ENCODE measurements at places on chromosomes 12 and 14. TPM values are rescaled to one million over a fixed set of nuclear protein-coding genes. Genes with fewer than 3 reads are reported as not detected.
A peak's percentile ranks its signal among the peaks of the same experiment; 100 is the strongest.

GRCh38 chr12:50555471-50555885, 50.7 kb downstream of the DIP2B start:
- peak; percentile 46 for DNase-seq

DNA sequence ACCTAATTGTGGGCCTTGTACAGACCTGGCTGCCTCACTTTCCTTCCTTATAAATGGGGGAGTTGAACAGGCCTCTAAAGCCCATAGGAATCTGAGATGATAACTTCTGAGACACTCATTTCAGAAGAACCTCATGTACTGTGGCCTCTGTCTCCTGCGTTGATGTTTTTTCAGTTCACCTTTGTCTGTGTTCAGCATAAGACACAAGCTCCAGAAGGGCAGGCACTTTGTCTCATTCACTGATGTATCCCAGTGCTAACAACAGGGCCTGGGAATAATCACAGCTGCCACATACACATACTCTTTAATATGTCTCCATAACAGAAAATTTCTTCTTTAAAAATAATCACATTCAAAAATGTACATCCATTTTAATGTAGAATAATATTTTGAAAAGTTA, 3.3 kb downstream of the FGD6 start:
- DNase-seq = no peak

- no peak for DNase-seq
These were observed 44.8 kb upstream of the CRADD start for GRCh38 chr12:93632383-93632782.

DNA sequence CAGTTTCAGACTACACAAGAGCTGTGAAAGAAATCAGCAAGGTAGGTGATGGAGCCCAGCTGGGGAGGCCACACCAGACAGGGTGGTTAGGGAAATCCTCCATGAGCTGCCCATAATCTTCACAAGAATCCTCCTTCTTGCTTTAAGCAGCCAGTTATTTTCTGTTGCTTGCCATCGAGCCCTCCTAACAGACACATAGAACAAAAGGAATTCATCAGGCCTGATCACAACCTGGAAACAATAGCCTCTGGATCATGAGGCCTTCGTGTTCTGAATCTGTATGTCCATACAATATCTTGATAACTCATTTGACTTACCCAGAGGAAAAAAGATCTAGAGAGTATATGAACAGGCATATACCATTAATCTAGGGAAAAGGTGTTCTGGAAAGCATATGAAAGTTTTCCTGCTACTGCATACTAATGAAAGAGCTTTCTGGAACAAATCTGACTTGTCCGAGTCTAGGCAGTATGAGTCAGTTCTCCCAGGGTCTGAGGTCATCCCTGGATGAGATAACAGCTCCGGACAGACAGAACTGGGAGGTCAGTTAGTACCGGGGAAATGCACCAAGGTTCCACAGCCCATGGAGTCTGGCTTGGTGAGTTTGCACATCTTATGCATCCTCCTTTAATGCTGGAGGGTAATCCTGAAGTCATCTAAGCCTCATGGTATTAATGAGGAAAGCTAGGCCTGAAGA, 52.8 kb upstream of the ELK3 start:
- DNase-seq = no peak

GRCh38 chr12:131621701-131622421, 89.0 kb upstream of the SFSWAP start:
- DNase-seq = no peak

DNA sequence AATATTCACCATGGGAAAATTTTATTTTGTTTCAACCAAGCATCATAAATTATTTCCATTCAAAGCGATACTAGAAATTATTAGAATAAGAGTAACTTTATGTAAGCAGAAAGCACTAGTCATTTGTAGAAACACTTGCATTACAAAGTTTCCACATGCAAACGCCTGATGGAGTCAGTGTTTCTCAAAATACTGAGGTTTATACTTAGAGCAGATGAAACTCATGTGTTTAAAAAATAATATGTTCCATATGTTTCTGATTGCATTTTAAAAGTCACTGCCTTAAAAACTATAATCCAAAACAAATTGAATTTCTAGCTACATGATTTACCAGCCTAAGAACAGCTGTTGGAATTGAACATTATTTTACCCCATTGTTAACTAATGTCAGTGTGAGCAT, 1246.4 kb downstream of the SLC16A7 start:
- no peak for DNase-seq

- no peak for DNase-seq
These were observed 234.0 kb upstream of the CAND1 start for GRCh38 chr12:67035121-67035520.

DNA sequence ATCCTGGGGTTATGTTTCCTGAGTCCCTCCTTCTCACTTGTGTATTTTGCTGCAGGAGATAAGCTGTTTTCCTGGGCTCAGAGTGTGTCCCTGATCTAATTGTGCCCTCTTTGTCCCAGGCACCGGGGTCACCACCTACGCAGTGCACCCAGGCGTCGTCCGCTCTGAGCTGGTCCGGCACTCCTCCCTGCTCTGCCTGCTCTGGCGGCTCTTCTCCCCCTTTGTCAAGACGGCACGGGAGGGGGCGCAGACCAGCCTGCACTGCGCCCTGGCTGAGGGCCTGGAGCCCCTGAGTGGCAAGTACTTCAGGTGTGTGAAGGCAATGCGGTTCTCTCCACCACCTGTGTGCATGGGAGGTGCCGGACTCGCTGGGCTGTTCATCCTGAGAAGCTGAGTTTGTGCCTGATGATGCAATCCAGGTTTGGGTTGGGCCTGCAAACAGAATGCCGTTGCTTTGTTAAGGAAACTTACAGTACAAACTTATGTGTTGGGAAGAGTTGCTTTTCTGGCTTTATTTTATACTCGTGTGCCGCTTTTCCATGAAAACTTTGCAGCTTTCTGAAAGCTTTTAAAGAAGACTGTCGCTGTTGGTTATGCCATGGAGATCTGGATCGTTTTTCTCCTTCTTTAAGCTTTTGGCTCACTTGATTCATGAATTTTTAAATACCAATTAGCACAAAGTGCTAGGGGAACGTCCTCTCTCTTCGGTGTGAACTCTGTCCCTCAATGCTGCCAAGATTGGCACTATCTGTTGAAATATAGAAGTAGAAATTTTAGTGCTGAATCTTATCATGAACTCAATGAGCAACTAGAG, 27.6 kb downstream of the RDH12 start:
- DNase-seq = peak; percentile 82

GRCh38 chr14:73189651-73190050, 47.7 kb upstream of the PAPLN start:
- no peak for DNase-seq

GRCh38 chr14:42000450-42000849, 393.8 kb downstream of the LRFN5 start:
- no peak for DNase-seq

DNA sequence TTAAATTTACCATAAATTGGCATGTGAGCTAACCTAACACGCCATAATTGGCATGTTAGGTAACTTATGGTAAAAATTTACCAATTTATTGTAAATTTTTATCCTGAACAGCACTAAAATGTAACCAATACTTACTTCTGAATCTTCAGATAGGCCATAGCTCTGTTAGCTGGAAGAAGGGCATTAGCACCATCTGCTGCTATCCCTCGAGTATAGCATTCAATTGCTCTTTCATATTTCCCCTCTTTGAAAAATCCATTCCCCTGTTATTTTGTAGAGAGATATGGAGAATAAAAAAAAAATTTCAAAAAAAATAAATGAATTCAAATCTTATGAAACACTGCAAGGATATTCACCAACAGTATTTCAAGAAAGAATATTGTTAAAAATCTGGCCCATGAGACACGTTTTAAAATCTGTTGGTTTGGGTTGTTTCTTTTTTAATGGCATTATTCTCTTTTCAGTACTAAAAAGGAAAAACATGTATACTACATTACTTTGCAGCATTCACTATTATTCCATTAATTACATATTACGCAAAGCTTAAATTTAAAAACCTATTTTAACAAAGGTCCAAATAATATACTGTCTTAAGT, 19.1 kb downstream of the RPAP3 start:
- peak; percentile 41 for DNase-seq

- no peak for DNase-seq
These were observed 29.6 kb downstream of the CRADD start for GRCh38 chr12:93706824-93707223.

DNA sequence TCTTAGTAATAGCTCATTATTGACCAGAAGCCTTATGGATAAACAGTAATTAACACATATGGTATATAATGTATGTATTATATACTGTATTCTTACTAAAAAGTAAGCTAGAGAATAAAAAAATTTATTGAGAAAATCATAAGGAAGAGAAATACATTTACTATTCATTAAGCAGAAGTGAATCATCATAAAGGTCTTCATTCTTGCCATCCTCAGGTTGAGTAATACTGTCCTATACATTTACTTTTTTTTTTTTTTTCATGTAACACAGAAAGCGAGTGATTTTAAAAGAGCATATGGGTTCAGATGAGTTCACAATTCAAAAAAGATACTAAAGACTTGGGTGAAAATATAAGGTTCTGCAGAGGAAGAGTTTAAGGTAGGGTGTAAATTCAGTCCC, 152.5 kb downstream of the TGFB3 start:
- DNase-seq = no peak

DNA sequence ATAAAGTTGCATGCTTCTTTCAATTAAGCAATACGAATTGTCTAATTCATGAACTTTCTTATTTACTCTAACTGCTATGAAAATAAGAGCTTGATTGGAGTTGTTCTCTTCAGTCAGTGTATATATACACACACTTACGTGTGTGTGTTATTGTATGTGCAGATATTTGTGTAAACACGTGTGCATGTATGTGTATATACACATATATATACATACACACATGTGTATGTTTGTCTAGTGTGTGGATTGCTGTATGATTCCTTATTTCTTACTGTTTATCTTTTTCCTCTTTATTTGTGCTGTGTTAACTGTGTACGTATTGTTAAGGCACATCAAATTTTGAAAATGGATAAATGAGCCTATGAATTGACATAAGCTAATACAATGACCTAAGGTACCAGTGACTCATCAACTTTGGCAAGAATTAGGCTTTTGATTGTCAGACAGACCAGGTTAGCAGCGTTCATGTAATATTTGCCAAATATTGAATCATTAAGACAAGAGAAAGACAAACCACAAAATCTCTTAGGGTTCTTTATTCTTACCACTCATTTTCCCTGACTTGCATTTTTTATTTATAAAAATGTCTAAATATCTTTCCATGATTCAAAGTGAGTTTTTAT, 423.9 kb downstream of the SOX5 start:
- DNase-seq = no peak

GRCh38 chr12:88553941-88554658, 26.2 kb downstream of the KITLG start:
- no peak for DNase-seq

DNA sequence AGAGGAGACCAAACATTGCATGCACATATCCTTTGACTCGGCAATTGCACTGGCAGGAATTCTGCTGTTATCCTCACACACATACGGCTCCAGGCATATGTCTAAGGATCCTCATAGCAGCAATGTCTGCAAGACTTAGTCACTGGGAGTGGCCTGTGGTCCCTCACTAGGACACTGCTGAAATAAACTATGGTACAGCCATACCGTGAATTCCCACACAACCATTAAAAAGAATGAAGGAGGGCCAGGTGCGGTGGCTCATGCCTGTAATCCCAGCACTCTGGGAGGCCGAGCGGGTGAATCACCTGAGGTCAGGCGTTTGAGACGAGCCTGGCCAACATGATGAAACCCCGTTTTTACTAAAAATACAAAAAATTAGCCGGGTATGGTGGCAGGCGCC, 105.1 kb downstream of the ZFP36L1 start:
- DNase-seq = no peak

GRCh38 chr14:75299059-75299458, 20.4 kb downstream of the FOS start:
- DNase-seq = no peak

DNA sequence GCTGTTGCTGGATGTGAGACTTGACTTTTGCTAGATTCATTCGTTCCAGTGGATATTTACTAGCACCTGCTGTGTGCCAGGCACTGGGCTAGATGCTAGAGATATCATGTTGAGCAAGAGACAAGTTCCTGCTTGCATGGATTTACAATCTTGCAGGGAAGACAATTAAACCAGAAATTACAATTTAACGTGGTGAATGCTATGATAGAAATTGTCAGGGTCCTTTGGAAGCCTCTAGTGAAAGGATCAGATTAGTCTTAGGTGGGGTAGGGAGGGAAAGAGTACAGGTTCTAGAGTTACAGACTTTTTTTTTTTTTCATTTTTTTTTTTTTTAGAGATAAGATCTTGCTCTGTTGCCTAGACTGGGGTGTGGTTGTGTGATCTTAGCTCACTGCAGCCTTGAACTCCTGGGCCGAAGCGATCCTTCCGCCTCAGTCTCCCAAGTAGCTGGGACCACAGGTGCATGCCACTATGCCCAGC, 36.7 kb downstream of the SPATS2 start:
- DNase-seq = no peak

GRCh38 chr14:34628681-34629135, 1.2 kb downstream of the SNX6 start:
- peak; percentile 69 for DNase-seq

GRCh38 chr14:70663707-70664179, 22.0 kb downstream of the TTC9 start:
- no peak for DNase-seq

GRCh38 chr12:100229036-100229635, 28.5 kb downstream of the ACTR6 start:
- peak; percentile 53 for DNase-seq

DNA sequence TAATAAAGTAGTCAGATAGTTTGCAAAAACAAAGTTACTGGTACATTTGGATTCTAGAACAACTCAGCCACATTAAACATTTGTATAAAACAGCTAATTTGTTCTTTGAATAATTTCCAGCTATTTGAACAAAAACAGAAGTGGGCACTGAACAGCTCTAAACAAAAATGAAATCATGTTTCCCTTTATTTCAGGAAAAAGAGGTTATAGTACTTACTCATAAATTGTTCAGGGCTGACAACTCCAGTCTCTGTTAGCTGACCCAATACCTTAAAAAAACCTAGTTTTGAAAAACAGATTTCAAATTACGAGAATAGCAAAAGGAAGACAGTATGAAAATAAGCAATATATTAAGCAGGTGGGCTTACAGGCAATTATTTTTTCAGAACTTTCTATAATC, 8.2 kb downstream of the GNPNAT1 start:
- no peak for DNase-seq

GRCh38 chr12:66775871-66776270, 97.0 kb upstream of the GRIP1 start:
- no peak for DNase-seq

GRCh38 chr12:81800298-81801148, 41.4 kb upstream of the PPFIA2 start:
- DNase-seq = no peak

GRCh38 chr12:17661250-17661649, 428.7 kb downstream of the RERGL start:
- DNase-seq = no peak

Gene PLEKHG7
- 0.72 TPM for polyA plus RNA-seq

Gene SETD1B
- 13.0 TPM for polyA plus RNA-seq

Gene CIPC
- 8.5 TPM for polyA plus RNA-seq

Gene CCDC196
- polyA plus RNA-seq = 1.3 TPM

Gene TTC7B
- 2.9 TPM for polyA plus RNA-seq
